ENCODE measurements at places on chromosomes 4 and X.

DNA sequence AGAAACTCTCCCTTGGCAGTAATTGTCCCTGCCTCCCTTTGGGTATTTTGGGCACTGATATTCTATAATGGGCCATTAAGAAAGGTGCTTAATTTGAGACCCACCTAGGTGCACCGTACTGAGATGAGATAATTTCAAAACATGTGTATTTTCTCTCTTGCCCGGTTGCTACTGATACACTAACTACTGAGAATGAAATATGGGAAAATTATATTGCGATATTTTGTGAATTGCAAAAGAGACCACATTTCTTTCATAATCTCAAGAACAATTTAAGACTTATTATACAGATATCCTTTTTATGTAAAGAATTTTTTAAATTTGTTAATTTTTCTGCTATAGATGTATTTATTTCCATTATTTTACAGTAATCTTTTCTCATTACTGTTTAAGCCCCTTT lies 284.9 kb downstream of the ADGRL3 start:
- no peak for DNase-seq

DNA sequence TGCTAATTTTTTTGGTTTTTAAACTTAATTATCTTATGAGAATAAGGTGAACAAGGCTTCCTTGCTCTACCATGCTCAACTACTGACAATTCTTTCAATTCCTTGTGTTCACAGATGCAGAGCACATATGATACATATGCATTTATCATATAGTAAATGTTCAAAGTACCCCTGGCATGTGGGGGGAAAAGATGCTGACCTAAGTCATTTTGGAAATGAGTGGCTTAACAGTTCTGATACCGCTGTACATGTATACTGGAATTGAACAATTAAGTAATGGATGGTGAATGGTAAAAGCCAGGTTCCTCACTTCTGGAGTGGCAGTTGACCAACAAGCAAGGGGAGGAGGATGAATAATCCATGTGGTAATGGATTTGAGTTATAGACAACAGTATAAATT lies 149.6 kb downstream of the NAF1 start:
- no peak for DNase-seq

- no peak for DNase-seq
Observed at GRCh38 chr4:106454581-106454980, 86.0 kb upstream of the GIMD1 start.

- DNase-seq: no peak
Observed at GRCh38 chr4:81356621-81357020, 115.1 kb downstream of the RASGEF1B start.

DNA sequence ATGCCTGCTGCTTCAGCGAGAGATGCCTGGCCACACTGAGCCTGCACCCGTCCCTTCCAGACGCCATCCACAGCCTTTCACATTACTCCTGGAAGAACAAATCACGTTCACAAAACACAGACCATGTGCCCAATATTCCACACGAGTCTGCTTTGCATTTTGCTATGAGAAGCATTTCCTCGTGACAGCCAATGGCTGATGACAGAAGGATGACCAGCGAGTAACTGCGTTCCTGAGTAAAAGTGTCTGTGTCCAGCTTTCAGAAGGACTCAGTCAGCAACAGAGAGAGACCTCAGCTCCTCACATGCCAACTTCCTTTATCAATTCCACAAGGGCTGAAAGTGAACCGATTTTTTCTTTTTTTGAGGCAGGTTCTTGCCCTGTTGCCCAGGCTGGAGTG lies 19.5 kb downstream of the NAT8L start:
- DNase-seq: no peak

- DNase-seq: no peak
Observed at GRCh38 chr4:13322681-13323101, 161.4 kb downstream of the RAB28 start.

- no peak for DNase-seq
Observed at GRCh38 chr4:40564004-40564403, 65.7 kb downstream of the RBM47 start.

DNA sequence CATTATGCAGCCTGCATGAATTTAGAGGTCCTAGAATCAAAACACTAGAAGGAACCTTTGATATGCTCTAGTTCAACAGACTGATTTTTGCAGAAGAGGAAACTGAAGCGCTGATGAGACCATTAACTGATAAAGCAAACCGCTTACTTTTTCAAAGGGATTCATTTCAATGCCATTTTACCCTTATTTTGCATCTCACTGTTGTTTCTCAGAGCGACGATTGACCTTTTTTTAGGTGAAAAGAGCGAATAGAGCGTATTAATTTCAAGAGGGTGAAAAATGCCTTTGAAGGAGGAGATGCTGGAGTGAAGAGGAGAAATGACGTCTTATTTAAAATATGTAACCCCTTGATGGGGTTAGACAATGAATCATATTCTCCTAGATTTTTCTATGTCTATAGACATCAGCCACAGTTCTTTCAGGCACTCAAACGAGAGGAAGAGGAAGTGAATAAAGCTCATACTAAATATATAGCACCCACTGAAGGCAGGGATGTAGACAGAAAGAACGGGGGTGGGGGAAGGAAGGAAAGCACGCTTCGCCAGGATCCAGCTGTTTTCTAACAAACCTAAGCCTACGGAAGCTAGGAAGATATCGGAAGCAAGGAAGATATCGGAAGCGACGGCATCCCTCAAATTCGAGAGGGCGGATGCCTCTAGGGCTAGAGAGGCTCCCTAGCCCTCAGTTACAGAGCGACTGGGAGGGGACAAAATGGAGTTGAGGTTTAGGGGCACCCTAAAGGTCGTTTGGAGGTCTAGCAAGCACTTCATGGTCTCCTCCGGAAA lies 848 bp downstream of the ACSL4 start:
- DNase-seq: peak; percentile 22

- DNase-seq: peak; percentile 63
Observed at GRCh38 chrX:150032742-150033141, 94.5 kb upstream of the EOLA2 start.

- no peak for DNase-seq
Observed at GRCh38 chr4:174928174-174928573, 10.0 kb downstream of the ADAM29 start.

DNA sequence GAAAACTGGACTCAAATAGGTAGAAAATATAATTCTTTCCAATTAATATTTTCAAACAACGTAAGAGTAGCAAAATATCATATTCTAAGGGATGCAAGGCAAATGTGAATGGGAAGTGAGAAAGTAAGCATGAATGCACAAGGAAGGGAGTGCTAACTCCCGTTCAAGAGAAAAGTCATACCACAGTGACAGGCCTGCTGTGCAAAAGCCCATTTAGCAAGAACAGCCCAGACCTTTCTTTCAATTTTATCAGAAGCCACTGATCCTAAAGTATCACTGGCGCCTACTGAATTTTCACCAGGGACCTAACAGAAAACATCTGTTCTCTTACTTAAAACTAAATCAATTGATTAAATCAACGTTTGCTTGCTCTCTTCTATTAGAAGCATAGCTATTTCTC lies 157.9 kb upstream of the DKK2 start:
- DNase-seq: no peak

DNA sequence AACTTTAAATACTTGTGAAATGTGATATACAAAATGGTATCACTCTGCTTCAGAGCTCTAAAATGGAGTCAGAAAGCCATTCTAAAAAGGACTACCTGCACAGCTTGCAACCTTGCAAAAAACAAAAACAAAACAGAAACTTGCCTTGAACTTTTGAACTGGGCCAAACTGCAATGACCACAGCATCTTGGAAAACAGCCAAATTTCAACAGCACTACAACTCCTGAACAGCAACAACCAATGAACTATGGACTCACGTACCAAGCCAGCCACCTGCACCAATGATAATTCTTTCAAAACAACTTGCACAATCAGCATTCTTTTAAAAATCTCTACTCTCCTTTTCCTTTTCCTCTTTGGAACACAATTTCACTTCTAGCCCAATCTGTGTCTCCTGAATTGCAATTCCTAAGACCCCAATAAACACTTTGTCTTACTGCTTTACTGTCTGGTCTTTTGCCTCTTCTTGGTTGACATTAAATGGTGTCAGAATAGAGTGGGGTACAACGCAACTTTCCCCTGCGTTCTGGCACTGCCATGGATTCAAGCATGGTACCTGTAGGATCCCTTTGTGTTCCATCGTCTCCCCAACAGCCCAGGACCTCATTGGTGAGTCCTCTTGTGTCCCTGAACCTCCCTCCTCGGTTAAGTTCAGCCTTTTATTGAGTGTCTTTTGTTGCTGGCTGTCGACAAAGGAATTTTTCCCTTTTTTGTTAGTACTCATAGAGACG lies 35.7 kb upstream of the FMR1 start:
- no peak for DNase-seq

DNA sequence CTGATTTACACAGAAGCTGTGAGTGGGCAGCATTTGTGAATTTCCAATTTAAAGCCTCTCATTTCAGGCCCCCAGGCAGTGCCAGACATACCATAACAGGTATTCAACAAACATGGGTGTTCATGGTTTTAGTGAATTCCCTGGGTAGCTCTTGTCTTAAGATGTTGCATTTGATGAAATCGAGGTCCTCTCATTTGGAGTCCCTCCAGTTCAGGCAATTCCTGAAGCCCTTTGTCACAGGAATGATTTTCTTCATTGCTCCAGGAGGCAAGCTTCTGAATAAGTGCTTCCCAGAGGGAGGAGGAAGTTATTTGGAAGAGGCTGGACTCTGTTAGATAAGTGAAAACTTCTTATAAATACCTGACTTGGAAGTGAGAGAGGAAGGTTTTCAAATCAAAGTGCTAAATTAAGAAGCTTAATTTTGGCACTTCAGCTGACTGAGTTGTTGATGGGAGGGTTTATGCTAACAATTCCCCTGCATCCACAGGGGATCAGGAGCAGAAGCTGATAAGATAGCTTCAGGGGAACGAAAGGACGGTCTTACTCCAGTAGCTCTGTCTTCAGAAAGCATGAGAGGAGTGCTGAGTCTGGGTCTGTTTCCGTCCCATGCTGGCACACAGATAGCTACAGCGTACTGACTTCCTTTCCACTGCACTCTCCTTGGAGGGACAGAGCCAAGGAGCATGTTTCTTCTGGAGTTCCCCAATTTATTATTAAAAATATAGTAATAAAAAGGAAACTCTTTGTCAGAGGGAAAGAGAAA lies 543.1 kb downstream of the GBA3 start:
- no peak for DNase-seq

DNA sequence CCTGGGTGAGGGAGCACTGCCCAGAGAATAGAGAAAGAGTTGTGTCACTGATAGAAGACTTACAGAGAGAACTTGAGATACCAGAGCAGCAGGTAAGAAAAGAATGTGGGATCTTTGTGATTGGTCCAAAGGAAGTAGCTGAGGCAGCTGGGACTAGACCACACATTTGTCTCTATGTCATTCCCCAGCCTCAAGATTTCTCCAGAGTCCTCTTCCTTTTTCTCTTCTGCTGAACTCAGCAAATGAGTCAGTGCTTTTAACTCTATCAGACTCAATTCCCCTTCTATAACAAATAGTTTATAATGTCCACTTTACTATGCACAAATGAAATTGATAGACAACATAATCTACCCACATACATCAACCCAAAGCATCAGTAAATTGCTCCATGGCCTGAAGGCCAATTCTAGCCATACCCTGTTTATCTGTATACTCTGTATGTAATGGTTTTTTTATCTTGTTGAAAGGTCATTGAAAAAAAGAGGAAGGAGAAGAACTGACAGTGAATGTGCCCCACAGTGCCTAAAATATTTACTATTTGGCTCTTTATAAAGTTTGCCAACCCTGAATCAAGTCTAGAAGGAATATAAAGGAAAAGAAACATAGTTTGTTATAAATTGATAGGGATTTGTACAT lies 38.2 kb downstream of the ETDC start:
- DNase-seq: no peak

- no peak for DNase-seq
Observed at GRCh38 chrX:8867406-8867805, 66.2 kb upstream of the FAM9A start.

- no peak for DNase-seq
Observed at GRCh38 chr4:92566269-92566668, 262.5 kb downstream of the GRID2 start.

DNA sequence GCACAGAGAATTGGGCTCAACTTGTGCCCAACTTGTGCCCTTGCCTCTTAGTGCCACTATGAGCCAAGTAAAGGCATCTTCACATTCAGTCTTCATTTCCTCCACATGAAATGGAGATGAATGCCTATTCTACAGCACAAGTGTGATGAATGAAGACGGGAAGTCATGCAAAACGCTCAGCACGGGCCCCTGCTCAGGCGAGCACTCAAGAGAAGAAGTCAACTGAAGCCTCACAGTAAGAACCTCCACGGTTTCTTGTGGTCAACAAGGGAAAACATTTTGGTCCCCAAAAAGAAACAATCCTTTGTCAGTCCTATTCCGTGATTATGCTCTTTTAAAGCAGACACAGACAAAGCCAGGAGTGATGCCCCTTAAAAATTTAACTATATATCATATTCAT lies 87.0 kb downstream of the IRF2 start:
- DNase-seq: no peak

- no peak for DNase-seq
Observed at GRCh38 chr4:15809058-15809457, 30.9 kb downstream of the CD38 start.

- no peak for DNase-seq
Observed at GRCh38 chr4:83504503-83504902, 19.6 kb upstream of the ABRAXAS1 start.

DNA sequence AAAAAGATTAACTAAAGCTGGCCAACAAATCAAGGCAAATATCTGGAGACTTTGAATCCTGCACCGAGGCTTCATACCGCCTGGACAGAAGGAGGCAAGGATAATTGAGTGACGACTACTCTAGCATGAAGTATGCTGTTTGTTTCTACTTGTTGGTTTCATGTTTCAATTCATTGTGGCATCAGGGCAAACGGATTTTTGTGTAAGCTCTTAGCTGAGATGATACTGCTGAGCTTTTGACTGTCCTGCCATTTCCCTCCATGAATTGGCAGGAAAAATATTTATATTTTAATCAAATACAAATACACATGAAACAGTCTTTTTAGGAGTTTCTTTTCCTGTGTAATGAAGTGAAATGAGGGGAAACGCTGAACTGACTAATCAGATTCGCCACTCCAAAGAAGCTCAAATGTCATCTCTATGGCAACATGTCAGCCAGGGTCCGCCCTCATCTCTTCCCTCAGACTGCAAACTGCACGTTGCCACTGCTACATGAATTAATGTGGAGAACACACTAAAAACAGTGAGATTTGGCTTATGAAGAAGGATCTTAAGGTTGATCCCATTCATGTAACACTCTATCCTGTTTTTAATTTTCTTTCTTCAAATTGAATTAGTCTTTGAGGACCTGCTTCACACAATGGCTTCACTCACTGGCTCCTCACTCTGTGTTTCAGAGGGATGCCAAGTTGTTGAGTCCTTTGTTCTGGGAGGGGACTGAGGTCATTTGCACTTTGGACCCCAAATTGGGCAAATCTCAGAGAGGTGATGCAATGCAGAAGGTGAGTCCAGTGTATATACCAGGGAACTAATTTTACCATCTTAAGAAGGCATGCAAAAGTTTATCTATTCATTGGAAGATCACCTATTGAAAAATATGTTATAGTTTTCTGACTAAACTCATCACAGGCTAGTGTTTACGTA lies 149.6 kb upstream of the MID1 start:
- DNase-seq: no peak
